ENCODE measurements at places on chromosomes 1 and 21. TPM values are rescaled to one million over a fixed set of nuclear protein-coding genes. Genes with fewer than 3 reads are reported as not detected.

DNA sequence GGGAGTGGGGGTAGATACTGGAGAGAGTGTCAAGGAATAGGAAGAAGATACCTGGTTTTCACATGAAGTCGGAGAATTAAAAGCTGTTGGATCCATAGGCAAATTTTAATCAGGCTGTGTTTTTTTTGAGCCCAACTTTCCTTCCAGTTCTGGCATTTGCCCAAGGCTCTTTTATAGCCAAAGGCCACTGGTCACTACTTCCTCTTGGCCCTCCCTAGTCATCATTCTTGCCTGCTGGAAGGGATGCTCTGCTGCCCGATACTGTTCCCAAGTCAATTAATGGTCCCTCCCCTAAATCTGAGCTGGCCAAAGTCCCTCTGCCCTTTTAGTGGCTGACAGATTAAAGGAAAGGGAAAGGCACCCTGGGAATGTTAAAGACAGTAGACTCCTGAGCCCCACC, 102.8 kb upstream of the ZNF648 start:
- DNase-seq: no peak
- H3K27me3 ChIP-seq: no peaks in the 10 kb centered on the region
- no peaks in the 10 kb centered on the region for H3K36me3 ChIP-seq
- H3K4me1 ChIP-seq: no peaks in the 10 kb centered on the region
- H3K27ac ChIP-seq: peak overlapping the region; percentile 31
- no peak overlapping the region for H3K4me3 ChIP-seq

DNA sequence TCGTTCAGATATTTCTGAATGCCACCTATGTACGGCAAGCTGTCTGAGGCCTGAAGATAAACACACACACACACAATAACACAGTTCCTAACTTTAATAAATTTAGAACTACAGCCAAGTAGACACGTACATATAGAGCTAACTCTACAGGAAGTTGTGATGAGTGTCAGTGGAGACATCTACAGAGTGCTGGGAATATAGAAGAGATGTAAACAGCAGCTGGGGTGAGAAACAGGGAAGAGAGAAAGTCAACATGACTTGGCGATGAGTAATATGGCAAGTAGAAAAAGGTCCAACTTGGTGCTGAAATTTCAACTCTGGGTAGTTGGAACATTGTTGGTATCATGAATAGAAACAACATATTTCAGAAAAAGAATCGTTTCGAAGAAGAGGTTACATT, 206.5 kb downstream of the ZP4 start:
- no peaks in the 10 kb centered on the region for H3K4me1 ChIP-seq
- no peak overlapping the region for H3K4me3 ChIP-seq
- no peaks in the 10 kb centered on the region for H3K27me3 ChIP-seq
- no peaks in the 10 kb centered on the region for H3K36me3 ChIP-seq
- DNase-seq: no peak
- H3K27ac ChIP-seq: no peak overlapping the region

- H3K27ac ChIP-seq: no peak overlapping the region
- no peaks in the 10 kb centered on the region for H3K36me3 ChIP-seq
- no peaks in the 10 kb centered on the region for H3K4me1 ChIP-seq
- no peak for DNase-seq
Observed at GRCh38 chr1:64051796-64052195, 151.6 kb upstream of the UBE2U start.

DNA sequence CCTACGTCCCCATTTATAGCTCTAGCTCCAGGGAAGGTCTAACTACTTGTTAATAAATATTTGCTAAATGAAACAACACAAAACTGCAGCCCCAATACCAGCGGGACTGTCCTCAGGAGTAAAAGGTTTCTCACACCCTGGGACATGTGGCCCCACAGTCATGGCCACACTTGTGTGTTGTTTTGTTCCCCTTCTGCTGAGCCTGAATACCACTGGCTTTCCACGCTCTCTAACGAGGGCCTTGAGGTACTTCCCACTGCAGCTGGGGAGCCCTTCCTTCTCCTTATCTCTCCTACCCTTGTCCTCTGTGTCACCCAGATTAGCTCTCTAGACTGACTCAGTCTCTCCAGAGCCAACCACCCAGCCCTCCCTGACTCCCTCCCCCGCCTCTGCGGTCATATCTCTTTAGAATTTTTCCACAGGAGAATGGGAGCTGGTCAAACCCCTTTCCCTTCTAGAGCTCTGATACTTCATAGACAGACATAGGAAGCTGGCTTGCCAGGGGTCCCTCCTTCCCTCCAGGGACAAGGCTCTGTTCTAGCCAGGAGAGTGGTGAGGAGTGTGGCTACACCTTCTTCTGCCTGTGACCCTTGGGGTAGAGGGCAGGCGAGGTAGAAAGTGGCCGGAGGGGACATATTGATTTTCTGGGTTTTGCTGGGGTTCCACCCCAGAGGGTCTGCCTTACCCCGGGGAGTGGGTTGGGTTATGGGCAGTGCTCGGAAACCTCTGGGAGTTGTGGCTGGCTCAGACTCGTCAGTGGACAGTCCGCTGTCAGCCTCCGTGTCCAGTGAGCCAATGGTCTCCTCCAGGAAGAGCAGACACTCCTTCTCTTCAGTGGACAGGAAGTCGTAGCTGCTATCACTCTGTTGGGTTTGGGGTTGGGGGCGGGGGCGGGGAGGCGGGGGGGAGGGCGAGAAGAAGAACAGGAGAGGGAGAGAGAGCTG, 8.1 kb downstream of the C1orf116 start:
- DNase-seq: no peak
- no peaks in the 10 kb centered on the region for H3K27me3 ChIP-seq
- peaks cover 63% of the 10 kb centered on the region for H3K4me1 ChIP-seq
- H3K4me3 ChIP-seq: no peak overlapping the region
- H3K27ac ChIP-seq: peak overlapping the region; percentile 99

DNA sequence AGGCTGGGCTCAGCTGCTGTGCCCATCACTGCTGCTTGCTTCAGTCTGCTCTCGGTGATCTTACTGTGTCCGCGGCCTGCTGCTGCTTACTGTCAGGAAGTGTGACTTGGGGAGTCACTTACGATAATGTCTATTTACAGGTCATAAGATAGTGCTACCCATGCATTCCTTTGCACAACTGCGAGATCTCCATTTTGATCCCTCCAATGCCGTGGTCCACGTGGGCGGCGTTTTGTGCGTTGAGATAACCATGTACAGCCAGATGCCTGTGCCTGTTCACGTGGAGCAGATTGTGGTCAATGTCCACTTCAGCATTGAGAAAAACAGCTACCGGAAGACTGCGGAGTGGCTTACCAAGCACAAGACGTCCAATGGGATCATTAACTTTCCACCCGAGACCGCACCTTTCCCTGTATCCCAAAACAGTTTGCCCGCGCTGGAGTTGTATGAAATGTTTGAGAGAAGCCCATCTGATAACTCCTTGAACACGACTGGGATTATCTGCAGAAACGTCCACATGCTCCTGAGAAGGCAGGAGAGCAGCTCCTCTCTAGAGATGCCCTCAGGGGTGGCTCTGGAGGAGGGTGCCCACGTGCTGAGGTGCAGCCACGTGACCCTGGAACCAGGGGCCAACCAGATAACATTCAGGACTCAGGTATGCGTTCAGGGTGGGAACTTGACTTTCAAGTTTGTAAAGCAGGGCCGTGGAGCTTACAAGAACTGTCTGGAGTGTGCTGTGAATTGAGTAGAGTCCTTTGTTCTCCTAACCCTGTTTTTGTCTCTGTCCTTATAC, 24.4 kb upstream of the PWP2 start:
- H3K36me3 ChIP-seq: peaks cover 13% of the 10 kb centered on the region
- peaks cover 38% of the 10 kb centered on the region for H3K4me1 ChIP-seq
- peak; percentile 70 for DNase-seq
- no peak overlapping the region for H3K4me3 ChIP-seq
- H3K27ac ChIP-seq: peak overlapping the region; percentile 68
- H3K27me3 ChIP-seq: no peaks in the 10 kb centered on the region

- H3K36me3 ChIP-seq: no peaks in the 10 kb centered on the region
- H3K4me1 ChIP-seq: peaks cover 31% of the 10 kb centered on the region
- DNase-seq: no peak
- H3K27me3 ChIP-seq: no peaks in the 10 kb centered on the region
- no peak overlapping the region for H3K4me3 ChIP-seq
- H3K27ac ChIP-seq: no peak overlapping the region
Observed at GRCh38 chr1:116261227-116261626, 111.8 kb upstream of the ATP1A1 start.

- no peaks in the 10 kb centered on the region for H3K36me3 ChIP-seq
- no peak overlapping the region for H3K27ac ChIP-seq
- no peak overlapping the region for H3K4me3 ChIP-seq
Observed at GRCh38 chr1:6037338-6037762, 8.3 kb upstream of the KCNAB2 start.

DNA sequence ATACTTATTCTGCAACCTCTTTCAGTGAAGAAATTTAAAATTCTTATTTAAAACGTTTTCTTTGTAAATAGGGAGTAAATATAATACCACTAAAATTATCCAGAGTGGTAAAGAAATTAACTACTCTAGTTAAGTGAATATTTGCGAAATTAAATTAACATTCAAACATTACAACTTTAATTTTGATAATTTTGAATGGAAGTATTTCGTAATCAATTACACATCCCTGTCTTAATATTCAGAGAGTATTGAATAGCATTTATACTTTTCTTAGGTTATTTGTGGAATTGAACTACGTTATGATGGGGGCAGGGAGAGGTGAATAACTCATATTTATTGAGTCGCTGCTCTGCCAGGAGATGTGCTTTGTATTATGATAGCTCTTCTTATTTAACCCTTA, 96.3 kb upstream of the KIF26B start:
- H3K27me3 ChIP-seq: no peaks in the 10 kb centered on the region
- no peaks in the 10 kb centered on the region for H3K4me1 ChIP-seq
- no peaks in the 10 kb centered on the region for H3K36me3 ChIP-seq

- no peak overlapping the region for H3K27ac ChIP-seq
- no peak overlapping the region for H3K4me3 ChIP-seq
- peaks cover 21% of the 10 kb centered on the region for H3K4me1 ChIP-seq
- H3K36me3 ChIP-seq: no peaks in the 10 kb centered on the region
- peak; percentile 57 for DNase-seq
Observed at GRCh38 chr1:184838504-184838951, 83.9 kb upstream of the EDEM3 start.

GRCh38 chr1:242811092-242811840, 286.8 kb upstream of the PLD5 start:
- no peak overlapping the region for H3K27ac ChIP-seq
- no peak for DNase-seq
- no peaks in the 10 kb centered on the region for H3K27me3 ChIP-seq
- no peaks in the 10 kb centered on the region for H3K4me1 ChIP-seq
- no peaks in the 10 kb centered on the region for H3K36me3 ChIP-seq

- H3K27me3 ChIP-seq: no peaks in the 10 kb centered on the region
- H3K4me3 ChIP-seq: no peak overlapping the region
- H3K27ac ChIP-seq: no peak overlapping the region
- peaks cover 15% of the 10 kb centered on the region for H3K4me1 ChIP-seq
Observed at GRCh38 chr1:47756006-47756405, 241.2 kb downstream of the TRABD2B start.

Gene RNU1-4
- under 0.01 TPM for total RNA-seq
